ENCODE measurements at places on chromosomes 1 and 21.

- no peak for DNase-seq
Measured at GRCh38 chr1:206704226-206704625, 19.5 kb downstream of the MAPKAPK2 start.

GRCh38 chr1:14553711-14554110 lies 44.8 kb upstream of the KAZN start:
- no peak for DNase-seq

DNA sequence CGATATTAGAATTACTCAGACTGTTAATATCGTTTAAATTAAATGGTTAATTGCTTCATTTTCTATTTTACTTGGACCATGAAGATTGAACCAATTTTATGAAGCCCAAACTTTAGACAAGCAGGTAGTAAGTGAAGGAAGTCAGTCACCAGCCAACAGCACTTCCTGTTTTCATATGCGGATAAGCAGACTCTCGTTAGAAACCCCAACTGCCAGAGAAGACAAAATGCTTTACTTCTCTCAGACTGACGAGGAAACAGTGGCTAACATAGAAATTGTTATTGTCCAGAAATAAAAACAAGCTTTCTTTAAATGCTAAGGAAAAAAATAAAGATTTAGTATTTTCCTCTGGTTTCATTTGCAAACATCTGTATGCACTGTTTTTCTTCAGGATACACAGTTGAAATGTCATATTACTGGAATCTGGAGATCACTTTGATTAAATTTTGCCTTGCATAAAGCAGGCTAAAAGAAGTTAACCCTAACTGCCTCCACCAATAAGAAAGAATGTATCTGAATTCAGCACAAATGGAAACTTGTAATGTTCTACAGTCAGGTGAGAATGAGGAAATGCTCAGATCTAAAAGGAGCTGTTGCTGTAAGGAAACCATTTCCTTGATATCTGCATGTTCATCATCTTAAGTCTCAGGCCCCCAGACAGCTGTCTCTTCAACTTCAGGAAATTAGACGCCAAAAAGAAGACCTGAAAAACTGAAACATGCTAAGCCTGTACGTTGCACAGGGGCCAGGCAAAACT lies 129.8 kb upstream of the SAMSN1 start:
- DNase-seq = no peak

- DNase-seq = no peak
Measured at GRCh38 chr1:206062464-206062863, 9.5 kb downstream of the RHEX start.

DNA sequence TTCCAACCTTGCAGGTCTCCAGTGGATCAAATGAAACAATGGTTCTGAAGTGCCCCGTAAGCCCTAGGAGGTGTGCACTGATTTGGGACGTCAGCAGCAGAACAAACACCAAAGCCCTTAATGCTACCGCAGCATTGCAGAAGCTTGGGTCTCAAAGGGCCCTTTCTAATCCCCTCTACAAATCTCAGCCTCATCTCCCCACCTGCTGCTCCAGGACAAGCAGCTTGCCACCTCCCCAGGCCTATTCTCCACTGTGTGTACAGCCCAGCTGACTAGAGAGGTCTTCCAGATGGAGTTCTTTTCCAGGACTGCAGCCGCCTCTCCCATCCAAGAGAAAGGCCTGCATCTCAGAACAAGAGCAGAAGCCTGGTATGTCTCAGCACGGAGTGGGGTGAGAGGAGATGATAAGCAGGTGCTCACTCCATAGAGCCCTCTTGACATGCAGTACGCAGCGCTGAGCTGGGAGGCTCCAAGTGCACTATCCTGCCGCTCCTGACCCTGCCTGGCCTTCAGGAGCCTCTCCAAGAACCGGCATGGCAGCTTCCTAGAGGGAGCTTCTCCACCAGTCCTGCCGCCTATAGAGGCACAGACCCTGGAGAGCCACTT lies 46.3 kb downstream of the MRPL37 start:
- no peak for DNase-seq

DNA sequence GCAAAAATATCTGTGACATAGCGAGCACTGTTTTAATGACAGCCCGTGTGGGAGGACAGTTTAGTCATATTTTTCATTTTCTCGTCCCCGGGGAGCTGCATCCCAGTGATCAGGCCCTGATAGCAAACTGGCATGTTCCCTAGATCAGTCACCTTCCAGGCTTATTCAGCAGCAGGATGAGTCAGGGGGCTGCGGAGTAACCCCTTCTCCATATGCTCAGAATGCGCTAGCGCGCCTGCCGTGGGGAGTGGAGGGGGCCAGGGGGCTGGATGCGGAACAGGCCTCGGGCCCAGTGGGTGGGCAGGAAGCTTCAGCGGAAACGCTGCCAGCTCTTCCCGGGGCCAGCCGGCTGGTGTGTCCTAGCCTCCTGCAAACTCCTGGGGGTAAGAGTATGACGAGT lies 94.0 kb downstream of the KCND3 start:
- no peak for DNase-seq

- peak; percentile 41 for DNase-seq
Measured at GRCh38 chr1:6028042-6028850, 17.4 kb upstream of the KCNAB2 start.

DNA sequence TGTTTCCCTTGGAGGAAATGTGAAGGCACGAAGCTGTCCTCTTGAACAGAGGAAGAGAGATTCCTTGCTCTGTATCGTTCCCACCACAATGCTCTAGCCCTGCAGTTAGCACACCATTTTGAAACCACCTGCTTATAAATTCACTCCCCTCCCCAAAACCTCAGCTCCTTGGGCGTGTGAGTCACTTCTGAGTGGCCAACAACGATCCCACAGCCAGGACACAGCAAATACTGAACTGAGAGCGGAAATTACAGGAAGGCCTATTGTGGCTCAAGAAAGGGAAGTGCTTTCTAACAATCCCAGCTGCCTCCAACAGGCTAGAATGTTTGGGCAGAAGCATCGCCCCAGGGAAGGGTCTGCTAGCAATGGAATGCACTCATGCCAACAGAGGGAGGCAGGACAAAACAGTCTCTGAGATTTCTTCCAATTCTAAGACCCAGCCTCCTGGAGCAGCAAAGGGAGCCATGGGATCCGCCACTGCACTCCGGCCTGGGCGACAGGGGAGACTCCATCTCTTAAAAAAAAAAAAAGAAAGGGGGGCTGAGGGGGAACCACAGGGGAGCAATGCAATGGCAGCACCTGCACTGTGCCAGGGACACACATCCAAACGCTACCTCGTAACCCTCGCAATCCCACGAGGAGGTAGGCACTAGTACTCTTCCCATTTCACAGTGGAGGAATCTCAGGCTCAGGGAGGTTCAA lies 1.9 kb downstream of the TMEM53 start:
- no peak for DNase-seq

GRCh38 chr1:36203027-36203553 lies 21.2 kb upstream of the THRAP3 start:
- DNase-seq = no peak

GRCh38 chr1:224304767-224305166 lies 25.2 kb downstream of the NVL start:
- DNase-seq = no peak

- no peak for DNase-seq
Measured at GRCh38 chr1:53992085-53992874, 25.7 kb downstream of the LDLRAD1 start.

GRCh38 chr1:174769961-174770549 lies 229.7 kb upstream of the CACYBP start:
- no peak for DNase-seq

- no peak for DNase-seq
Measured at GRCh38 chr21:40732253-40733023, 114.5 kb downstream of the DSCAM start.

- peak; percentile 70 for DNase-seq
Measured at GRCh38 chr1:154386643-154387352, 18.3 kb upstream of the IL6R start.

- no peak for DNase-seq
Measured at GRCh38 chr1:45187725-45188124, 18.7 kb downstream of the ZSWIM5 start.

- DNase-seq = no peak
Measured at GRCh38 chr1:185104083-185104482, 52.7 kb downstream of the TRMT1L start.

- DNase-seq = no peak
Measured at GRCh38 chr1:60170709-60171108, 97.1 kb upstream of the C1orf87 start.

DNA sequence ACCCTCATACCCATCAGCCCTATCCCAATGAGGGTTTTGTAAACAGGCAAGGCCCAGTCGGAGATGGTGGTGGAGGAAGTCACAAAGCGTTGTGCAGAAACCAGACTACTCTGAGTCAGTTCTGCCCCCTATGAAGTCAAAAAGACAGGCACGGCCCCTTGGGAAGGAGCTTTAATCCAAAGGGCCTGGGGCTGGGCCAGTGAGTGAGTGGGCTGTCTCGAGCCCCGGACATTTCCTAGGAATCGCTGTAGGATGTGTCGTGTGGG lies 442 bp upstream of the AHCYL1 start:
- DNase-seq = no peak

DNA sequence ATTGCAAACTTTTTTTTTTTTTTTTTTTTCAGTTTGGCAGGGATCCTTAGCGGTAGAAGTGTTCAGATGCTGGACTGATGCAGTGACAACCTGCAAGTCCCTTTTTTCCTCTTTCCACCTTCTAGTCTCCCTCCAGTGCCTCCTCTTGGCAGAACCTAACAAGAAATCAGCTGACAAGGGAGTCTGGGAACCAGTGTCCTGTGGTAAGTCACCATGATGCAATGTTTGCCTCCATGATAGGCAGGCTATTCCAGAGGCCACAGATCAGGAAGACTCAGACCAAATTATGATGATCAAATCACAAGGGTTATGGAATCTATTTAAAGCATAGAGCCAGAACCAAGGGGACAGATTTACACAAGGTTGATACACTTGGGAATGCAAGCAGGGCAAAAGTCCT lies 3.0 kb upstream of the CD34 start:
- no peak for DNase-seq

DNA sequence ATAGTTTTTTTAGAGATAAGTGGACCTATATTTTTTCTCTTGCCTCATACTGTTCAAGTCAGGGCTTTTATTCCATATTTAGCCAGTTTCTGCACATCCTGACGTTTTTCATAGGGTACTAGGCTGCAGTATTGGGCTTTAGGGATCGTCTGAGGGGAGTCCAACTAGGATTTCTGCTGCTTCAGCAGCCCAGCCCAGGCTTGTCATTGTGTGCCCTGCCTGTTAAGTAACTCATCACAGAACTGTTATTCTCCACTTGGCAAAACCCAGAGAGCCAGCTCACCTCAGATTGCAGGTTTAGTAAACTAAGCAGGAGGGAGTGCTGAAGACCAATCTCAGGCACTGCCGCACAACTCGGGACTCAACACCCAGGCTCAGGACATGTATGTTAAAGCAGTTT lies 2.8 kb downstream of the GALNT2 start:
- no peak for DNase-seq

DNA sequence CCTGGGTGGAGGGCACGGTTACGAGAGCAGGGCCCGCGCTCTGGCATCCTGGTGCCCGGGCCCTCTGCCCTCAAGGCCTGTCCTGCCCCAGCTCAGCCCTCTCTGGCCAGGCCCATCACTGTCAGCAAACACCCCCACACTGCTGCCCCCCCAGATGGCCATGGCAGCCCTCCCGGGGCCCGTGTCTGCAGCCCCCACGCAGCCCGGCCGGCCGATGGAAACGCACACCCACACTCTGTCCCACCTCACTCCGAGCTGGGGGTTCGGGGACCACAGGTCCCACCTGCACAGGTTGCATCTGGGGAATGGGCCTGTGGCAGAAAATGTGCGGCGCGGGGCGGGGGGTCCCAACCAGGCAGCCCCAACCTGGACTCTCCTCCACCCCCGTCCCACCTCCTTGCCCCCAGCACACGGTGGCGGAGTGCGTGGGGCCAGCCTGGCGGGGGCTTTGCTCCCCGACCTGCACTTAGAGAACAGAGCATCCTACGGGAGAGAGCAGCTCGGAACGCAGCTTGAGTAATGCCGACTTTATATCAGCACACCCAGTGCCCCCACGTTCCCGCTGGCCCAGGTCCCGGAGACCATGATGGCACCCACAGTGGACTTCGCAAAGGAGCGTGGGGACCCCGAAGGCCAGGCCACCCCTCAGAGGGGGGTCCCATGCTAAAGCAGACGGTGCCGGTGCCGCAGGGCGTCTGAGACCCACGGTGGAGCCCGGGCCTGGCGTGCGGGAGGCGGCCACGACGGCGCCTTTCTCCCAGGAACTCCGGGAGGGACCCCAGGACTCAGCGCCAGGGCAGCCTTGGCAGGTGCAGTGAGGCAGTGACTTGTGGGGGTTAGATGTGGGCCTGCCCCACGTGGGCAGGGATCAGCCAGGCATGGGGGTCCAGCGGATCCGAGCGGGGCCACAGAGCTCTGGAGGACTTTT lies 7.5 kb upstream of the RNF223 start:
- no peak for DNase-seq

- no peak for DNase-seq
Measured at GRCh38 chr1:94486990-94487389, 54.6 kb downstream of the F3 start.

DNA sequence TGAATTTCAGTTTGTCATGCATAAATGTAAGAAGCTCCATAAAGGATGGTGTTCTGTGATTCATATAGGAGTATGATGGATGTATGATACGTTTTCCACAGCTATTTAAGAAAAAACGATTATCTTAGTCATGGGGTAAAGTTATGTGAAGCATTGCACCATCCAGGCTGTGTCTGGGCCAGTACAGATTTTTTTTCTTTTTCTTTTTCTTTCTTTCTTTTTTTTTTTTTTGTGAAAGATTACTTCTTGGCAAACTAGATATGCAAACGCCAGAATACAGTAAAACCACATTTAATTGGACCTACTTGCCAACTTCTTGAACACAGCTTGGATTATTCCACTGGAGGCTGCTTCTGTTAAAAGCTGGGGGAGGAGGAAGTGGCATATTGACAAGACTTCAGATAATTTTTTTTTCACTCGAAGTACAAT lies 14.9 kb downstream of the ZBTB18 start:
- no peak for DNase-seq

DNA sequence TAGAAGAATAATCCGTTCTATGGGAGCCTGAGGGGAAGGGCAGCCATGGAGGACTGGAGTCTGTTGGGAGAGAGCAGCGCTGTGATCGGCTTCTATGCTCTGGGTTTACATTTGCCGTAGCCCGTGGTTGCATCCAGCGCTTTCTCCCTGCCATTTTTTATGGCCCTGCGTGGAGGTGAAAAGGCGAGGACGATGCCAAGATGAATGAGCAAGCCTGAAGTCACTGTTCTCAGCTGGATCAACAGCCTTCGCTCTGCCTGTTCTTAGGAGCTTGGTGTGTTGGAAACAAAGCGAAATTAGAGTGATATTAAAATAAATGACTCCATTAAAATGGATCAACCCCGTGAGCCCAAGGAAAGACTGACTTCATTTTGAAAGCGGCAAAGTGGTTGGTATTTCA lies 120.2 kb downstream of the KCNJ6 start:
- DNase-seq = no peak
